ENCODE measurements at places on chromosomes 1 and 21.

GRCh38 chr1:240314845-240315801, 223.4 kb downstream of the FMN2 start:
- H3K36me3 ChIP-seq: no peaks in the 10 kb centered on the region
- no peak overlapping the region for H3K4me3 ChIP-seq
- no peak overlapping the region for H3K27ac ChIP-seq

DNA sequence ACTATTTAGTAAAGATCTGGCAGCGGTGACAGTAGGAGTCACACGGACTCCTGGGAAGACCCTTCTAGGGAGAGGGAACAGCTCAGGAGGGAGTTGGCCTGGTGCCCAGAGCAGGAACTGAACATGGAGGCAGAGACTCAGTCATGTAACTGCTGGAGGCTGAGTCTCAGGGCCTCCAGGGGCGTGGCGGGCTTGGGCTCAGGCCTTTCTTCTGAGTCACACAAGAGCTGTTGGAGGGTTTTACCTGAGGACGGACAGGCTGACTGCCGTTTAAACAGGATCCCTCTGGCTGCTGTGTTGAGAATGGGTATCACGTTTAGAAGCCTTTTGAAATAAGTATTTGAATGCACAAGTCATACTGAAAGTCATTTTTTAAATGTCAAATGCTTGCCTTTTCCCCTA, 7.2 kb upstream of the ETS2 start:
- no peaks in the 10 kb centered on the region for H3K4me1 ChIP-seq
- H3K27ac ChIP-seq: no peak overlapping the region
- H3K27me3 ChIP-seq: no peaks in the 10 kb centered on the region
- no peak for DNase-seq
- no peaks in the 10 kb centered on the region for H3K36me3 ChIP-seq

GRCh38 chr21:39073717-39074116, 109.5 kb downstream of the PSMG1 start:
- H3K4me3 ChIP-seq: no peak overlapping the region
- H3K27me3 ChIP-seq: peaks cover 7% of the 10 kb centered on the region
- no peaks in the 10 kb centered on the region for H3K36me3 ChIP-seq
- H3K4me1 ChIP-seq: no peaks in the 10 kb centered on the region

GRCh38 chr1:27572019-27572678, 31.8 kb downstream of the AHDC1 start:
- H3K4me1 ChIP-seq: peaks cover 24% of the 10 kb centered on the region
- H3K4me3 ChIP-seq: no peak overlapping the region
- H3K36me3 ChIP-seq: no peaks in the 10 kb centered on the region
- DNase-seq: no peak
- H3K27ac ChIP-seq: no peak overlapping the region
